CD4-positive, alpha-beta T cell treated with Interleukin-10 for 1 hour (primary cell): ENCODE measurements at places on chromosomes 5 and 9.

DNA sequence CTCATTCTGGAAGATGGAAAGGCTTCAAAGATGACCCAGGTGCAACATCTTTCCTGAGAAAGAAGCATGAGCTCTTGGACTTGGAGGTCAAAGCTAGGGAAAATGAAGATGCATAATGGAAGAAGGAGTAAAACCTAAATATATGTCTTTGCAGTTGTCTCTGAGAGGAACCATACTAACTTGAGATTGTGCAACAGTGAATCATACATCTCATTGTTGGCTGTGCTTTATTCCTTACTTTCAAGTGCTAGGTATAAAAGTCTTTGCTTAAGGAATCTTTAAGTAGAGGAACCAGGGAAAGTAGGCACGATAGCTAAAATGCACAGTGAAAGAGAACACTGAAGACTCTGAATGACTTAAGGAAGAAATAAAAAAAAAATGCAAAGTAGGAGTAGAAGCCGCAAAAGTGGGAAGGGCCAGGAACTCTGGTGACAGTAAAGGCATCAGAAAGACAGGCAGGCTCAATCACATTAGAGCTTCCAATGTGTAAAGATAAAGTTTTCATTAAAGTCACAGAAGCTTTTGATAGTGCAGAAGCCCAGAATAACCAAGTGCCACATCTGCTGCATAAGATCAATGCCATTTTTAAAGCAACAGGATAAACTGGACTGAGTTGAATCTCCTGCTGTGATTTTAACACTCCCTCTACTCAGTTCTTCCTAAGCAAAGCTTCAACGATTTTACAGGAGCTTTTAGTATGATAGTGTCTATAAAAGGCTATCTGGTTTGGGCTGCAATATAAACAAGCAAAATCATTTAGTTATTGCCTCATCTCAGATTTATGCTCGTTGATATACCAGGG lies 432.3 kb upstream of the EDIL3 start:
- no peak for DNase-seq

DNA sequence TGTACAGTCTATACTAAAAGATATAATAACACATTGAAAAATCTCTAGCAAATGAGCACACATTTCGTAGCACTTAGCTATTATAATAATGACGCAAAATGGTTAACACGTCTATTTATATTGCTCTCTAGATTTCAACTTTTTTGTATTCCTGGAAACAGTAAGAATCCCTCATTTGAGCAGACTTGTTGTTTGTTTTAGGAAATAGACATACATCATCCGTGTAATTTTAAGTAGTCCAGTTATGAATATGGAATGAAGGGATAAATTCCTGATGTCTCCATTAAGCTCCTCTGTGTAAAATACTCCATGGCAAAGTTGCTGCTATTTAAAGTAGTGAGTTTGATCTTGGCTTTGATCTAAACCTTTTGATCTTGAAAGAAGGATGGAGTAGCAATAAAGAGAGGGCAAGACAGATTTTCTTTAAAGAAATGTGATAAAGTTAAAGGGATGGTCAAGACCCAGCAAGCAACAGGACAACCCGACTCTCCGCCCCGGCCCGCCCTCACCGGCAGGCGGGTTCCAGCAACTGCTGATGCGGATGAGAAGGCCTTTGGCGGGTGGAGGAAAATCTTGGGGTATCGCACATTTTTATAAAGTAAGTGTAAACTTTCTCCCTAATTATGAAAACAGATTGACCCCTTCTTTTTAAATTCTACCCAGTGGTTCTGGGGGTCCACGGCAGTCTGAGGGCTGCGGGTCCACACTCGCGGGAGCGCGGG lies 277.4 kb downstream of the AOPEP start:
- peak; percentile 8 for DNase-seq

DNA sequence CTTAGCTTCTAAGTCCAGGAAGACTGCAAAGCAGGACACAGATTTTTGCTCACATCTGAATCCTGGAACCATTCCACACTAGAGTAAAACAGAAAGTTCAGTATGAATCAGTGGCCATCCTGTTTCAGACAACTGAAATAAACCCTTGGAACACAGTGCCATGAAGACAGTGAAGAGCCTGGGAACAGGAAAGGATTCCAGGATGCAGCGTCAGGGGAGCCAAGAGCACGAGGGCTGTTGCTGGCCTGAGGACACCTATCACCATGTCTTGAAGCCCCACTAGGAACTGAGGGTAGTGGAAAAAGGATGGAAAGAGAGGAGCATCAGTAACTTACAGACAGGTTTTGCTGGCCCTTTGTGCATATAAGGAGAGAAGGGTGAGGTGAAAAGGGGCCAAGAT lies 115.3 kb upstream of the FSTL4 start:
- no peak for DNase-seq

GRCh38 chr5:102700916-102701315 lies 54.2 kb upstream of the PAM start:
- no peak for DNase-seq

DNA sequence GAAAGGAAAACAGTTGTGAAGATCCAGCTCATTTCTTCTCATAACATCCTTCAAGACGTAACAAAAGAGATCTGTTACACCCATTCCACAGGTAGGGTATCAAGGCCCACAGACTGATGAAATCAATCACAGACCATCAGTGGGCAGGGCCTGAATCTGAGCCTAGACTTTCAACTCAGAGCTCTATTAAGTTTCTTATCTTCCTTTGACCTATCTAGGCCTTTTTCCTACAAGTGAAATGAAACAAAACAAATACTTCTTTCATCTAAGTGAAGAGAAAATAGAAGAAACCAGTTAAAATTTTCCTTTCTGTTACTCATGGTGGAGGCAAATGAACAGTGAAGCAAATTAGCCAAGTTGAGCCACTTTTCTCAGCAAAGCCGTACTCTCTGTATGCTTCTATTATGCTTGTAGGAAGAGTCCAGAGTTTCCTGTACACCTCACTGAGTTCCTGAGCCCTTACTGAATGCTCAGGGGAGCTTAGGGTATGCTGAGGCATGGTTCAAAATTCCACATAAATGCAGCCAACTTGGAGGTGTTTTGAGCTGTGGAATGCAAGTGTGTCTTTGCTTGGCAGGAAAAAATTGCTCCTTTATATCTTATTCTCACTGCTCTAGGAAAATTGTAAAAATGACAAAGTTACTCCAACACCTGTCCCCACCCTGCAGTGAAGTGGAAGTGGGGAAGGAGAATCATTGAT lies 91.9 kb downstream of the FEM1C start:
- DNase-seq: no peak

DNA sequence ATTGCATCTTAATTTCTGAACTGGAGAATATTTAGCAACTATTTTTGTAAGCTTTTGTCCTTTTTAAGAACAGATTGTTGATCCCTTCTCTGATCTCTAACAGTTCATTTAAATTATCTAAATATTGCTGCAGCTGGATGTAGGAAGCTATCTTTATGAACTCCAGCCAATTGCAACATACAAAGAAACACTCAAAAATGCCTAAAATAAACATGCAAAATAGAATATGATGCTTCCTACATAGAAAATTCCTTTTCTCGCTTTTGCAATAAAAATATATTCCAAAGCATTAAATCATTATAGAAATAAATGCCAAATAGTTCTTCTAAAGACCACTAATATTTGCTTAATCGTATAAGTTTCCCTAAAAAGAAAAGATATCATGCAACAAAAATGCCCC lies 218.6 kb downstream of the LURAP1L start:
- DNase-seq: no peak

- no peak for DNase-seq
Measured at GRCh38 chr5:173331287-173331686, 3.1 kb upstream of the STC2 start.

DNA sequence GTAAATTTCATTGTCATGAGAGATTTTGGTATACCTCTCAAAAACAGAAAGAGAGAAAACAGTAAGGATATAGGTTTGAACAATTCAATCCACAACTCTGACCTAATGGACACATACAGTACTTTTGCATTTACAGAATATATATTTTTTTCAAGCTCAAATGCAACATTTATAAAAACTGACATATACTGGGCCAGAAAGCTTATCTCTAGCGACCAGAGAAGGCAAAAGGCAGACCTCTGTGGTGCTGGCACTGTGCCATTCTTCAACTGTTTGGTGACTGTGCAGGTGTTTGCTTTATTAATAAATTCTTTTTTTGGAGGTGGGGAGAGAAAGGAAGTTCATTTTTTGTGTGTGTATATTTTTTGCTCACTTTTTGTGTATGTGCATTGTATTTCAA lies 6.0 kb upstream of the PLAC8L1 start:
- no peak for DNase-seq

DNA sequence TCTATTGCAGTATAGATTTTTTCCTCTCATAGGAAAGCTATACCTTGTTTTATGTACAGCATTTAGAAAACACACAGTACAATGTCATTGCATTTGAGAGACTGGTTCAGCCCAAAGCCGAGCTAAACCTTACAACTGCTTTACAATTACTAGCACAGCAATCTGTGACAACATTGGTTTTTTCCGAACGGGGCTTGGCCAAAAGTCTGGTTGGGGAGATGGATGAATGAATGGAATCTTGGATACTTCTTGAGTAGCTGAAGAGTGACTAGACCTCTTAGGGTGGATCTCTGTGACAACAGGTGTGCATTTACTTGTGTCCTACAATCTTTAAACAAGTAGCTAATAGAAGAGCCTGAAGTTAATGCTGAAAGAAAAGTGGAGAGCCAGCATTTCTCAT lies 1.2 kb downstream of the SGCD start:
- no peak for DNase-seq

DNA sequence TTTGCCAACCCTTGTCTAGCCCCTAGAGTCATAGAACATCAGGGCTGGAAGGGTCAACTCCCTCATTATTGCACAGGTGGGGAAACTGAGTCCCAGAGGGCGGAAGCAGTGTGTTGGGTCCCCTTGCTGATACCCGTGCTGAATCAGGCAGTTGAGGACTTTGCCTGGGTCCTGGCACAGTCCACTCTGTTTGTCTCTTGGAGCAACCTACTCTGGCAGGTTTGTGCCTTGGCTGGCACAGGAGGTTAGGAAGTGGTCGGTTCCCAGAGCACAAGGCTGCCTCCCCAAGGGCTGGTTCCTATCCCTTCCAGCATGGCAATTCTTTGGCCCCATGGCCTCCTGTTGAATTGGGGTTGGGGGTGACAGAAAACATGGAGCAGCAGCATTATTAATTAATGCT lies 94.5 kb upstream of the SHB start:
- DNase-seq: no peak

DNA sequence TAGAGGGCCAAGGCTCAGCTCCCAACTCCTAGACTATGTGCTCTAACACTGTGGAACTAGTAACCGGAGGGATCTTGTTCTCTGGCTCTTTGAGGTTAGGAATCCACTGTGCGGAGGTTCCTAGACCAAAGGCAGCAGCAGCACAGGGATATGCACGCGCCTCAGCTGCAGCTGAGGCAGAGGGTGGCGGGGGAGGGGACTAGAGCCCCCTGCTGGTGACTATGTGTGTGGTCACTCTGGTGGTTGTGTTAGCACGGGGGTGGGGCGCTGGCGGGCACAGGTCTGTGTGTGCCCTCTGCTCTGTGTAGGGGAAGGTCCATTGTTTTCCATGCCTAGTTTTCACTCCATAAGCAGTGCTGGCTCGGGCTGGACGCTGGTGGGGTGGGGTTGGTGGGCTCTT lies 458.0 kb upstream of the IZUMO3 start:
- no peak for DNase-seq

GRCh38 chr5:162641142-162641813 lies 573.7 kb downstream of the GABRG2 start:
- DNase-seq: no peak

DNA sequence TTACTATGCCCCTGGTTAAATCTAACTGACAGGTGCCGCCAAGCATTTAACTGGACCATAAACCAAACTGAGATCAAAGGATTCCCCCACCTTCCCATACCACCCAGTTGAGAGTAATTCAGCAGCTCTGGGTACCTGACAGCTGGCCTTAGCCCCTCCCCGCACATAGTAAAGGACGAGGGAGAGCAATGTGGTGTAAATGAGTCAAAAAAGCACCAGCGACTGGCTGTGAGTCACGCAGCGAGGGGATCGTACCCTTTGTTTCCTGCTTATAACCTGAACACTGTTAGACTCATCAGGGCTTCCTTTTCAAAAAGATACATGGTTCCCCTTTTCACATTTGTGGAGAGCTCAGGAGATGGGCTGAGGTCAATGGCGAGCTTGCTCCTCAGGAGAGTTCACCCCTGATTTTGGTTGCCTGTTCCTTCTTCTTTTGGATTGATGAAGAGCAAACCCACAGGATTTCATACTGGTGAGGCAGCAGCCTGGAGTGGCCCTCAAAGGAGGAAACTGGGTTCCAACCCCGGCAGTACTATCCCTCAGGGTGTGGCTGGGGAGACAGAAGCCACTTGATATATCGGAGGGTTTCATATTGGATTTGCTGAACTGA lies 71.5 kb downstream of the ANKRD33B start:
- DNase-seq: peak; percentile 47

DNA sequence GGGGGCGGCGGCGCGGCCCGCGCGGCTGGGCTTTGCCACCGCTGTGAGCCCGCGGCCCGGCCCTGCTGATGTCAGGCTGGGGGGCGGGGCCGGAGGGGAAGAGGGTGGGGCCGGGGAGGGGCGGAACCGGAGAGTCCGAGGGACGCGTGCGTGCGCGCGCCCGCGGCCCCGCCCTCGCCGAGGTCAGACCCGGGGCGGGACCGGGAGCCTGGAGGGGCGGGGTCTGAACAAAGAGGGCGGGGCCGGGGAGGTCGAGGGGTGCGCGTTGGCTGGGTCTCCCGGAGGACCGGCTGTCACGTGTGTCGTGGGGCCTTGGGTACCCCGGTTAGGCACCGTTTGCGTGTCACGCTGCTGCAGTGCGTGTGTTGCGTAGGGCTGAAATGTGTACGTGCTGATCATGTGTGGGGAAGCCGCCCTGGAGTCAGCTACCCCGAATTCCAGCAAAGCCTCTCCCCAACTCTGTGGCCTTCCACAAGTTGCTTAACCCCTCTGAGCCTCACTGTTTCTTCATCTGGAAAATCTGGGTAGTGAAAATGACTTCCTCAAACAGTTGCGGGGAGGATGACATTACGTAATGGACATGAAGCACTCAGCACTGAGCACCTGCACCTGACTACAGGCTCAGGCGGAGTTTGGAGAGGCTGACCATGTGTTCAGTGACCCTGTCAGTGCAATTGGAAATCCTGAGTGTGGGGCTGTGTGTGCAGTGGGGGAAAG lies at the start of gene RALGDS:
RALGDS (minus strand) TSS at position 43 of the 717 bp plus-strand sequence. CDS start 86 bp downstream, outside the sequence.
- DNase-seq: peak; percentile 94

DNA sequence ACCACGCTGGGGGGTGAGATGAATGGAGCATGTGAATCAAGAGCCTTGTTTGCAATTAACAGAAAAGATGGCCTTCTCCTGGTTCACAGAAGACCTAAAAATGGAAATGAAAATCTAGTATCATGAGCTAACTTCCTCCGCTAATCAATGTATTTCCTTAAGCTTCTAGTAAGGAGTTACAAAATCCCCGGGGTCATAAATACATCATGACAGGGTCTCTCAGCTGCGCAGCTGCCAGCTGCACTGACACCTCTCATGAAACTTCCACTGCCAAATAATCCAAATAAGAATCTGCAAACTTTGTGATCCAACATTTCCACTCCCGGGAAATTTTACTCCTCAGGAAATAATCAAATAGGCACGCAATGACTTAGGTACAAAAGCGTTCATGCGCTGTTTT lies 11.9 kb downstream of the MYO10 start:
- DNase-seq: no peak

- DNase-seq: no peak
Measured at GRCh38 chr5:128412145-128412930, 125.7 kb downstream of the FBN2 start.
